ENCODE measurements at places on chromosomes 4 and X.

GRCh38 chr4:25060241-25060962 lies 29.7 kb upstream of the LGI2 start:
- no peak for DNase-seq

- DNase-seq: peak; percentile 87
Measured at GRCh38 chrX:118726887-118727685, at the start of gene IL13RA1. IL13RA1 (plus strand) TSS chrX:118727606; CDS start chrX:118727639, 33 bp downstream.

GRCh38 chr4:72494156-72494555 lies 74.9 kb downstream of the ADAMTS3 start:
- DNase-seq: no peak

- DNase-seq: peak; percentile 73
Measured at GRCh38 chr4:142452161-142452855, 393.8 kb downstream of the INPP4B start.

DNA sequence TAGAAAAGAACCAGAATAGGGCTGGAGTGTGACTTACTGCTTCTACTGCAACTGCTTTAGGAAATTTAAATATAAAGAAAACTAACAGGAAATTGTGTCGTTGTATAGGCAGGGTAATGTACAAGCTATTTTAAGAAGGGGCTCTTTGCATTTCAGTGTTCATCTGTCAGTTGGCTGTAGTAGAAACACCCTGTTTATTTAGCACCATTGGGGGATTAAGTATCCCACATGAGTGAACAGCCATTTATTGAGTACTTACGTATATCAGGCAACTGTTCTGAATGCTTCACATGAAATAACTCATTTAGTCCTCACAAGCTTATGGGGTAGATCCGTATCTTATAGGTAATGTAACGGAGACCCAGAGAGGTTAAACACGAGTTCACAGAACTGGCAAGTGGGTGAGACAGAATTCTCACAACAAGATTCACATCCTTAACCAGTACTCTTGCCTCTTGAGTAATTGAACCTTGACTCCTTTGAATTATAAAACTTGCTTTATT lies 23.9 kb downstream of the STIM2 start:
- DNase-seq: no peak

GRCh38 chrX:39690541-39691415 lies 407.0 kb downstream of the BCOR start:
- DNase-seq: no peak

GRCh38 chr4:167541286-167541685 lies 307.0 kb upstream of the SPOCK3 start:
- no peak for DNase-seq

DNA sequence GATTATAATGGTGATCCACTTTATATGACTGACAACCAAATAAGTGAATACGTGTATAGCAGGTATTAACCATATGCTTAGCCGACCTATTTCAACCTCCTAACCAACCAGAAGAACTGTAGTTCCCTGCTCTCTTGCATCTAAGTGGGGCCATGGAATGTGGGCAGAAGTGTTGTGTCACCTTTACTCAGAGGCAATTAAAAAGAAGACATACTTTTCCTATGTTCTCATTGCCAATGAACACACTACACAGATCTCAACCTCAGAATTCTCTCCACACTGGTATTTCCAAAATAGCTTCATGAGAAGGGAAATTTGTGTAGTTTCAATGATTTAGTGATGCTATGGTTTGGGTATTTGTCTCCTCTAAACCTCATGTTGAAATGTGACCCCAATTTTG lies 3.2 kb upstream of the NFKB1 start:
- DNase-seq: peak; percentile 41

- DNase-seq: no peak
Measured at GRCh38 chrX:83008415-83008814, 499.7 kb upstream of the POU3F4 start.

- no peak for DNase-seq
Measured at GRCh38 chr4:88814043-88814617, 116.5 kb upstream of the NAP1L5 start.

- no peak for DNase-seq
Measured at GRCh38 chr4:15888515-15888914, 50.0 kb downstream of the FGFBP1 start.
